ENCODE measurements at places on chromosomes 7 and 10. TPM values are rescaled to one million over a fixed set of nuclear protein-coding genes. Genes with fewer than 3 reads are reported as not detected.

Gene TDRD1
- 4.7 TPM for total RNA-seq

Gene AZGP1
- total RNA-seq, result not detected

Gene PPP1R3A
- not detected for total RNA-seq

Gene RAB19
- not detected for total RNA-seq

Gene PROSER2
- not detected for total RNA-seq

Gene ZNF518A
- total RNA-seq, result 13.1 TPM

Gene PILRA
- 0.36 TPM for total RNA-seq

Gene FOXI2
- total RNA-seq, result not detected

Gene TMEM196
- total RNA-seq, result not detected

Gene CCDC146
- 2.2 TPM for total RNA-seq

Gene LIPJ
- total RNA-seq, result not detected

Gene GIMAP1
- total RNA-seq, result not detected

Gene SLC29A4
- total RNA-seq, result 1.5 TPM

Gene SEC23IP
- 41.2 TPM for total RNA-seq

Gene HMX3
- total RNA-seq, result not detected

Gene NFE2L3
- total RNA-seq, result 0.16 TPM

Gene SLC29A3
- total RNA-seq, result 3.2 TPM

Gene CHRM2
- not detected for total RNA-seq

Gene UNC5B
- 36.1 TPM for total RNA-seq

Gene TSC22D4
- 31.6 TPM for total RNA-seq

Gene PALD1
- total RNA-seq, result 0.16 TPM

Gene ACTA2
- total RNA-seq, result 376 TPM

Gene MYL10
- not detected for total RNA-seq

Gene GIMAP6
- 0.16 TPM for total RNA-seq

Gene NKX2-3
- total RNA-seq, result not detected

Gene GHRHR
- total RNA-seq, result not detected

Gene SLC13A1
- total RNA-seq, result not detected

Gene FZD8
- 5.6 TPM for total RNA-seq

Gene EPHA1
- total RNA-seq, result not detected

Gene GRK5
- 17.0 TPM for total RNA-seq

Gene VKORC1L1
- 15.2 TPM for total RNA-seq

Gene LEP
- 4.1 TPM for total RNA-seq

Gene HTR5A
- not detected for total RNA-seq

Gene TMEM213
- not detected for total RNA-seq

Gene ZEB1
- 153 TPM for total RNA-seq

Gene PNLIPRP3
- not detected for total RNA-seq

Gene CPA2
- not detected for total RNA-seq

Gene CUBN
- total RNA-seq, result 11.5 TPM

Gene HOXA13
- total RNA-seq, result not detected
